ENCODE measurements at places on chromosomes 5 and 9.

DNA sequence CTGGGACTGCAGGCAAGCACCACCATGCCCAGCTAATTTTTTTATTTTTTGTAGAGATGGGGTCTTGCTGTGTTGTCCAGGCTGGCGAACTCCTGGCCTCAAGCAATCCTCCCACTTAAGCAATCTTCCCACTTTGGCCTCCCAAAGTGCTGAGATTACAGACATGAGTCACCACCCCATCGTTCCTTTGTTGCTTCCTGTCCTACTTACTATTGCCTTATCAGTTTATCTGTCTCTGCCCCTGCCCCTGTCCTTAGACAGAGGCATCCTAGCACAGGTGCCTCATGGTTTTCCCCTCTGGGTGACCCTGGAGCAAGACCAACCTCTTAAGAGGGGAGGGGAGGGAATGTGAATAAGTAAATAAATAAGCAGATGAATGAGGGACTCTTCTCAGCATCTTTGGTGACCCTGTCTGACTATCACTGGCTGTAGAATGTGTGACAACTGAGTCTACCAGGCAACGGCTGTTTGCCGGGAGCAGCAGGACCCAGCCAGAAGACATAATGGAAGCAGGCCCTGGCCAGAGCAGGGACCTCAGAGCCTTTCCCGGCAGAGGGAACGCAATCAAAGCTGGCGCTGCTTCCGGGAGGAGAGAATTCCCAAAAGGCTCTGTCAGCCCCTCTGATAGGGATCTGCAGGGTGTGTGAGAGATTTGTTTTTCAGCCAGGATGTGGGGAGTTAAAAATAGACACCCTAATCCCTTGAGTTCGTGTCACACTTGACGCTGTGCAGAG lies 43.8 kb upstream of the DAB2IP start:
- DNase-seq = no peak

DNA sequence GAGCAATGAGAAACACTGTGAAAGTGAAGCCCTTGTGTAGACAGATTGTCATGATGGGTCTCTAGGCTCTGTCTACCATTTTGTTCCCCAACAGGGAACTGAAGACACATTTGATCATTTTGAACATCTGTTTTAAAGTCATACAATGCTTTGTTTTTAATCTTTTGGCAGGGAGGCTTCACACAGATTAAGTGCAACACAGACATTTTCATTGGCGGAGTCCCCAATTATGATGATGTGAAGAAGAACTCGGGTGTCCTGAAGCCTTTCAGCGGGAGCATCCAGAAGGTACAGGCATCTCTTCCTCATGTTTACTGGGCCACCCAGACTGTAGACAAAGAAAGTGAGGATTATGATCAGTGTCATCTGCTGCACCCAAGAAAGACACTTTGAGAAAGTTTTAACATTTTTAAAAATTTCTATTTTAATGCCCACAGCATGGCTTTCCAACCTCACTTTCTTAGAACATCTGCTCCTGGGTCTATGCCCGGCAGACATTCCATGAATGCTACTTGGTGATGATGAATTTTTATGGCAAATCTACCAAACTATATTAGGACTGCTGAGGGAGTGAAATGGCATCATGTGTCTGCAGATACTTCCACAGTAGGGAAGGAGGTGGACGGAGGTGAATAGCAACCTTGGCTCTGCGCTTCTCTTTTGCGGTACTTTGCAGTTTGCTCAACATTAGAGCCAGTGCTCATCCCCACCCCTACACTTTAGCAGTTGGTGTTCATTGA lies 121.3 kb downstream of the LIFR start:
- DNase-seq = no peak

DNA sequence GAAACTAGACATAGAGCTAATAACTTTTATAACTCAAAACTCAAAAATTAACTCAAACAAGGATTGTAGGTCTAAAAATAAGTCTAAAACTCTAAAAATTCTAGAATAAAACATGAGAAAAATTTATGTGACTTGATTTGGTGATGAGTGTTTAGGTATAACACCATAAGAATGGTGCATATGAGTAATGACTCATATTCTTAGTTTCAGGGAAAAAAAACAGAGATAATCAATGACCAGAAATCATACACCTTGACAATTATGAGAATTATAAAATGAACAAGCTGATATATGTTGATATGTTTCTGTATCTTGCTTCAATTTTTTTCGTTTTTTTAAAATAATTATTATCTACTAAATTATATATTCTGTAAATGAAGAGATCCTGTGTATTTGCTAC lies 541.2 kb downstream of the PTPRD start:
- no peak for DNase-seq

- no peak for DNase-seq
Measured at GRCh38 chr9:121748727-121749423, 97.4 kb downstream of the DAB2IP start.

- DNase-seq = peak; percentile 97
Measured at GRCh38 chr5:67003935-67004729, 192.5 kb downstream of the CD180 start.

DNA sequence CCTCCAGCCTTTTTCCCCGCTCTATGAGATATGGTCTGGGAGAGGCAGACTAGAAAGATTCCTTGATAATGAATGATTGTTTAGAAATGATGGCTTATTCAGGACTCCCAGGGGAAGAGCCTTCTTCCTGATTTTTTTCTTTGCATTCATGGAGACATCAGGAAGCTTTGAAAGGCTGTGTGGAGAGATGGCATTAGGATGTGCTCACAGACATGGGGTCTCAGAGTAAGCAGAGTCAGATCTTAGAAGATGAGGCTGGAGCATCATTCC lies 37.1 kb downstream of the PPARGC1B start:
- no peak for DNase-seq

DNA sequence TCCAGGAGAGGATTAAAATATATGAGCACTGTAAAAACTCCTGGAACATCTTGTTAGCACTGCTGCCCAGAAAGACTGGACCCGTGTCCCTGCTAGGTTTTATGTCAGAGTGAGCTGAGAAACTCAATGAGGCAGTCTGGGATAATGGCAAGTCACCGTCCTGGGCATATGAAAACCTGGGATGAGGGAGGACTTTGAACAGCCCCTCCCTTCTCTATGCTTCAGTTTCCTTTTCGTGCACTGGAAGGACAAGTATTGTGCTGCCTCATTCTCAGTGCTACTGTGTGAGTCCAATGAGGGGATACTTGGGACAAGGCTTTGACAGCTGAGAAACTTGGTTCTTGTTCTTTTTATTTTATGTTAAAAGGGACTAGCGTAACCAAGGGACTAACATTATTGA lies 143.0 kb upstream of the SHB start:
- DNase-seq = no peak

DNA sequence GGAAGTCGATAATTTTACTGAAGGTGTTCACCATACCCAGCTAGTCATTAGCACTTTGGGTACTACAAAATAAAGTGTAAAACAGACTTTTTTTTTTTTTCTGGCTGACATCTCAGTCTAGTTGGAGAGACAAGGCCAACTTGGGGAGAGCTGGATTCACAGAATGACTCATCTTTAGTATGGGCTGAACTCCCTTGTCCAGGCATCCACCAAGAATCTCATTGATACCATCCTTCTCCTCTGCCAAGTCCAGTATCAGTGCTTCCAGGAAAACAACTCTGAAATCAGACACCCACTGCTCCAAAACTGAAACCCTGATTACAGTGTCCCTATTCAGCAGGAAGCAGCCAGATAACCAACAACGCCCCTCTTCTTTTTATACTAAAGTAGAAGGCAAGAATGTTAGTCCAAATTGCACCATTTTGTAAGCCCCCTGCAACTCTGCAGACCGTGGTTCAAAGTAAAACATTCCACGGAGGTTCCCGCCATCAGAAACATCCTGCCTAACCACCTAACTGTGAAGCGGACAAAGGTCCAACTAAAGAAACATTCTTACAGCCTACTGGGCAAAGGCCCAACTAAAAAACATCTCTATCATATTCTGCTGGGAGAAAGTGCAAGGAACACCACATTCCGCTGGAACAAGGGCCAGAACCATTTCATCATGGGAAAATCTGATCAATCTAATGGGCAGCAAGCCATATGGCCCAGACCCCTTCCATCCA lies 728.2 kb downstream of the BRINP1 start:
- no peak for DNase-seq

DNA sequence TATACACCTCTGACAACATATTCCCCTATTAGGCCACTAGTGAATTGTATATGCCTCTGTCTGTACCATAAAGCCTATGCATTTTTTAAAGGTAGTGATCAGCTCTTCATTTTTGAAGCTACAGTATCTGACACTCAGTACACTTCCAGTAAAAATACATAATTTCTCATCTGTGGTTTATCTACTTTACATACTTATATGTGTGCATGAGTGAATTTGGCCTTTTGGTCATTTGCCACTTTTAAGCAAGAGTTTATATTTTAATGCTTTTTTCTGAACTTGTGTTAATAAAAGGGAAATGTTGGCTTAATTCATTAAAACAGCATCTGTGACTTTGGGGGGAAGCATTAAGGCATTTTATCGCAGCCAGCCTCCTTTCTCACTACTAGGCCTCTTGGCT lies 47.8 kb downstream of the ST8SIA4 start:
- DNase-seq = no peak

DNA sequence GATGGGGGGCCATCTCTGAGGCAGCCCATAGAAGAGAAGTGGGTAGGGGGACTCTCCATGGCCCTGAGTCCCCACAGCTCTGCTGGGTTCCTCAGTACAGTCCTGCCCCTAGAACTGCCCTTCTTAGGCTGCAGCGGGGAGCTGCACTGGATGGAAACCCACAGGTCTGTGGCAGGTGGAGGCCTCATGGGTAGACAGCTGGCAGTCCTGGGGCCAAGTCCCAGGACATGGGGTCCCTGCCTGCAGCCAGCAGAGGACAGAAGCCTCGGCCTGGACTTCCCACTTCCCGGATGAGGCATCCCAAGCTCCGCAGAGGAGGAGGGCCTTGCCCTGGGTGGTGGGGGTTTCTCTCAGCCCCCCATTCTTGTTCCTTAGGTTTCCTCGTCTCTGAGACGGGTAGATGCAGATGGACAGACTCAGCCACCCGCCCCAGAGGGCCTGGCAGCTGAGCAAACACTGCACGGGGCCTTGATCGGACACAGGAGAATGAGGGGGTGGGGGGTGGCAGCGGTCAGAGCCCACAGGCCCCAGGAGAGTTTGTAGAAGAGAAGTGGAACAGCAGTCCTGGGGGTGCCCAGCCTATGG lies 153.8 kb downstream of the C9orf50 start:
- DNase-seq = no peak

DNA sequence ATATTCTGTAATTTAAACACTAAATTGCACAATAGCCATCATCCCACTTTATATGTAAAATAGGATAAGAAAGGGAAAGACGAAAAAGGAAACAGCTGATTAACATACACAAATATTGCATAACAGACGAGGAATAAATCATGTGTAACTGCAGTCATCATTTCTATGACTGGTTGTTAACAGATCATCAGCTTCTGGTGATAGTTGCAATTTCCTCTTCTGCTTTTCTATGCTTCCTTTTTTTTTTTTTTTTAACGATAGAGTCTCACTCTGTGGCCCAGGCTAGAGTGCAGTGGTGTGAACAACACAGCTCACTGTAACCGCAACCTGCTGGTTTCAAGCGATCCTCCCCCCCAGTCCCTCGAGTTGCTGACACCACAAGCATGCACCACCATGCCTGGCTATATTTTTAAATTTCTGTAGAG lies 22.5 kb upstream of the JAKMIP2 start:
- DNase-seq = no peak

GRCh38 chr9:101691657-101692056 lies 46.8 kb downstream of the GRIN3A start:
- DNase-seq = no peak

DNA sequence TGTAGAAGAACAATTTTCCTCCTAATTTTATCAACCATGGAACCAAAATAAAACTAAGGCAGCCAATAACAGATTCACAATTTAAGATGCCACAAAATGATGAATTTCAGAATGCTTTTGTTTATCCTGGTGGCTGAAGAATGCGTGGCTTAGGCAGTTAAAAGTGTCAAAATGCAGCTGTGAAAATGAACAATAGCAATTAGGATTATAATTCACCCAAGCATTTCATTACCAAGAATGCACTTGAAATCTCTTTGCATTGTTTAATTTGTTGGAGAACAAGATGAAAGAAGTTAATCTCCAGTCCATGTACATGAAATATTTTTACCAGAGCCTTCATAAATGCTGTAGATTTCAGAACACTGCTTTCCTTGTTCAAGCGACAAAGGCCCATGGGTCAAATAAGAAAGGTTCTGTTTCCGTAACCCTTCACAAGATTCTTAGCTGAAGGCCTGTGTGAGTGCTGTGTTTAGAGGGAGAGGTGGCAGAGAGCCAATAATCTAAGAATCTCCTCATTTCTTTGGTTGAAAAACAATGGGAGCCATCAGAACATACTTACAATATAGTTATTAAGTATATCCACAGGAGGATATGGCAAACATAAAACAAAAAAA lies 39.3 kb downstream of the CLINT1 start:
- DNase-seq = no peak

- DNase-seq = peak; percentile 91
Measured at GRCh38 chr5:148965511-148966265, 97.2 kb downstream of the SH3TC2 start.

- no peak for DNase-seq
Measured at GRCh38 chr9:103755441-103755840, 338.7 kb upstream of the SMC2 start.

- no peak for DNase-seq
Measured at GRCh38 chr9:26310294-26310693, 582.3 kb downstream of the CAAP1 start.

DNA sequence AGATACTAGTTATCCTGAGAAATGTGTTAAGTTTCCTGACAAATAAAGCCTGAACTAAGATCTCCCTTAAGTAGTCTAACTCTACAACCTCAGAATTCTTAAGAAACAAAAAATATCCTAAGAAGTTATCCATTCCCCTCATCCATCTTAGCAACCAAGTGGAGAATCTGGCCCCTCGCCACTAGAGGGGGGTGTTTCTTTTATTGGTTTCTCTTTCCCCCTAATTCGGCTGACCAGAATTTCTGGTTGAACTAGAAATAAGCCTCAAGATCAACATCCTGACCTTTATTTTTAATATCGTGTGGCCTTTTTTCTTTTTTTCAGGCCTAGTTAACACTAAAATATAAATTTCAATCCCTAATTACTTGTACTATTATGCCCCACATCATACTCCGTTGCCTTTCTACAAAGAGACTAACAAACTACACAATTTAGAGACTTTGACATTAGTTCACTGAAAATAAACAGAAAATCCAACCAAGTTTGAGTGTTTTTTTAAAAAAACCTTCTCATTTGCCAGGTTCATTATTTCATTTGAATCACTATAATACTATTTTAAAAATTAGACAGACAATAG lies 14.3 kb upstream of the NR4A3 start:
- DNase-seq = no peak

DNA sequence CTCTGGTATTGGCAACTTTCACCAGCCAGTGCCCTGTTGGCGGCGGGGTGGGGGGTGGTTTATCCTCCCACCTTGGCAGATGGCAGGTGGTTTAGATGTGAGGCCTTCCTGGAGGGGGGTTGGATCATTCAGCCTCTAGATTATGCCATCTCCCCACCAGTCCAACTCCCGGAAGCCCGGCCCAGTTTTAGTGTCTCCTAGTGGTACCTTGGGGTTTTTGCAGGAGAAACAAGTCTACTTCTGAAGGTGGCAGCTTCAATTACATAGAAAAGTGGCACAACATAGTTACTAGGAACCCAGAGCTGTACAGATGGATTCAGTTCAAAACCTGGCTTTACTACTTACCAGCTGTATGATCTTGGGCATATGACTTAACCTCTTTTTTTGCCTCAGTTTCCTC lies 11.3 kb downstream of the PRLR start:
- no peak for DNase-seq

All from pulmonary artery endothelial cell (primary cell).